ENCODE measurements at places on chromosomes 5 and 9.
A peak's percentile ranks its signal among the peaks of the same experiment; 100 is the strongest.

DNA sequence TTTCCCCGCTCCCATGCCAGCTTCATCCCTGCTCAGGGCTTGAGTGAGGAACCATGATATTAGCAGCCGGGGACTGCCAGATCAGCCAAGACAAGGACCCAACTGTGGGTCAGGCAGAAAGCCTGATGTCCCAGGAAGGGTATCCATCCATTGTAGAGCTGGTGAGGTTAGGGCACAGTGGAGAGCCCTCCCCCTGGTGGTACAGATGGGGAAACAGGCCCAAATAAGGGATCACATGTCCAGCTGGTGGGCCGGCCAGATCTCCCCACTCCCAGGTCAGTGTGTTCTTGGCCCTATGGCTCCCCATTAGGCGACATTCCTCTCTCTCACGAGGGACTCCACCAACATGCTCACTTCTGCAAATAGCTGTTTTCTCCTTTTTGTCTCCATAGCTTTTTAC is 9.0 kb downstream of the CDX1 start:
- peak; percentile 24 for DNase-seq

DNA sequence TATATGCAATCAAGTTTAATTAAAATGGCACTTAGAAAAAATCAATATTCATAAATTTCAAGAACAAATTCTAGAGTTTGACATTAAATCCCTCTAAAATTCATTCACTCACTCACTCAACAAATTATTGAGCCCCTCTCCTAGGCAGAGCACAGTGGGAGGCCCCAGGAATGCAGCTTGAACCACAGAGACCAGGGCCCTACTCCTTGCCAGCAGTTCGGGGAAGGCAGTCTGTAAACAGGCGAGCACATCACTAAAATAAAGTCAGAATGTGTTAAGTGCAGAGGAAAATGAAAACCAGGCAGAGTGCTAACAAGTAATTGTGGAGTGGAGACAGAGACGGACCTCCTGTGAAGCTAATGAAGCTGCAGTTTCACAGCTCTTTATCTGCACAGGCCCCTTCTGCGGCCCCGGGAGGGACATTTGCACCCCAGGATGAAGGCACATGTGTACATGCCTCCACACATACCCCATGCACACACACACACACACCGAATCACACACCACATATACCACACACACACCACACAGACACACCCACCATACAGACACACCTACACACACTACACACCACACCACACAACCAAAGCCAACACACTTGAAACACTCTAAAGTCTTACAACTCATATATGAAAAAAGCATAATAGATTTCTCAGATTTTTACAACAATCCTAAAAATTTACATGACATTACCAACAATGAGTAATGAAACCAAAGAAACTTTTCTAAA is 40.5 kb downstream of the BHMT start:
- DNase-seq = no peak

GRCh38 chr9:6525326-6526045 is 112.5 kb downstream of the UHRF2 start:
- DNase-seq = no peak

GRCh38 chr5:124419531-124419930 is 326.9 kb downstream of the ZNF608 start:
- peak; percentile 82 for DNase-seq

- DNase-seq = no peak
Observed at GRCh38 chr5:95007921-95008597, 276.8 kb downstream of the MCTP1 start.

- no peak for DNase-seq
Observed at GRCh38 chr9:11546231-11546630, 933.4 kb upstream of the PTPRD start.

DNA sequence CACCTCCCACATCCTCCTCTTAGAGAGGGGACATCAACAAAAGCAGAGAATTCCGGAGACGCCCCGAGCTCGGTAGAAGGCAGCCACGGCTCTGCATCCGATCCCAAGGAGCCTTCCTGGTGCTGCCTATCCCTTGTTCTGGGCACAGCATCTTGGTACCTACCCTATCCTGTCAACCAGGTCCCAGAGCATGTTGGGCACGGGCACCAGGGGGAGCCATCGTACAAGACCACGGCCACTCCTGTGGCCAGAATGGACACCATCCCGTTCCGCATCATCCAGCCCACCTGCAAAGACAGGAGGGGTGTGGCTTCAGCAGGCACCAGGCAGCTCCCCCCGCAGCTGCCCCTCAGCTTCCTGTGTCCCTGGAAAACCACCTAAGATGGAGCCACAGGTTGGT is 62.7 kb upstream of the ZNF354A start:
- DNase-seq = peak; percentile 35

DNA sequence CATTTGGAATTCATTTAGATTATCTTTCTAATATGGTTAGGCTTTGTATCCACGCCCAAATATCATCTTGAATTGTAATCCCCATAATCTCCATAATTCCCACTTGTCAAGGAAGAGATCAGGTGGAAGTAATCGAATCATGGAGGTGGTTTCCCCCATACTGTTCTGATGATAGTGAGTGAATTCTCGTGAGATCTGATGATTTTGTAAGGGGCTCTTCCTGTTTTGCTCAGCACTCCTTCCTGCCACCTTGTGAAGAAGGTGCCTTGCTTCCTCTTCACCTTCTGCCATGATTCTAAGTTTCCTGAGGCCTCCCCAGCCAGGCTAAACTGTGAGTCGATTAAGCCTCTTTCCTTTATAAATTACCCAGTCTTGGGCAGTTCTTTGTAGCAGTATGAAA is 527.5 kb upstream of the ARRDC3 start:
- peak; percentile 42 for DNase-seq

- no peak for DNase-seq
Observed at GRCh38 chr9:16982780-16983310, 112.4 kb upstream of the BNC2 start.

DNA sequence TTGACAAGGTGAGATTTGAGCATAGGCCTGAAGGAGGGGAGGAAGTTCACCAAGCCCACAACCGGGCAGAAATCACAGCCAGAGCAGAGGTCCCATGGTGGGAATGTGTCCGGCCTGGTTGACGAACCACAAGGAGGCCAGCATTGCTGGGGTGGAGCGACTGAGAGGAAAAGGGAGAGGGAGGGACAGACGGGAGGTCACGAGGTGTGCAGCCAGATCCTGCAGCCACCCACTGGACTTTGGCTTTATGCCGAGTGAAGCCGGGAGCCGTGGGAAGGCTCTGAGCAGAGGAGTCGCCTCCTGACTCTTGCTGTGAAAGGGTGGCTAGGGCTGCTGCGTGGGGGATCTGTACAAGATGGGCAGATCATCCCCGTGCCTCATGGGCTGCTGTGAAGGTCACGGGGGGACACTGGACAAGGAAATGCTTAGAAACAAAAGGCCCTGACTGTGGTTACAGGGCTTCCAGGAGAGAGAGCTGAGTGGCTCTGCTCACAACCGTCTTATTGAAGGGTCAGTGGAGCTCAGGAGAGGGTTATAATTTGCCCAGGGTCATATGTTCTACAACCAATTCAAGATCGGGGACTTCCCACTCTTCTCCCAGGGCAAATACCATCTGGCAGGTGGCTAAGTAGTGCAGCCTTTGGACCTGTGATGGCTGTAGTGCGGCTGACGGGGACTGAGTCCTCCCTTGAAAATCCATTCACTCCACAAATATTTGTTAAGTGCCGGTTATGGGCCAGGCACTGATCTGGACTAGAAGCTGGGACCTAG is 15.6 kb upstream of the CD74 start:
- DNase-seq = no peak

DNA sequence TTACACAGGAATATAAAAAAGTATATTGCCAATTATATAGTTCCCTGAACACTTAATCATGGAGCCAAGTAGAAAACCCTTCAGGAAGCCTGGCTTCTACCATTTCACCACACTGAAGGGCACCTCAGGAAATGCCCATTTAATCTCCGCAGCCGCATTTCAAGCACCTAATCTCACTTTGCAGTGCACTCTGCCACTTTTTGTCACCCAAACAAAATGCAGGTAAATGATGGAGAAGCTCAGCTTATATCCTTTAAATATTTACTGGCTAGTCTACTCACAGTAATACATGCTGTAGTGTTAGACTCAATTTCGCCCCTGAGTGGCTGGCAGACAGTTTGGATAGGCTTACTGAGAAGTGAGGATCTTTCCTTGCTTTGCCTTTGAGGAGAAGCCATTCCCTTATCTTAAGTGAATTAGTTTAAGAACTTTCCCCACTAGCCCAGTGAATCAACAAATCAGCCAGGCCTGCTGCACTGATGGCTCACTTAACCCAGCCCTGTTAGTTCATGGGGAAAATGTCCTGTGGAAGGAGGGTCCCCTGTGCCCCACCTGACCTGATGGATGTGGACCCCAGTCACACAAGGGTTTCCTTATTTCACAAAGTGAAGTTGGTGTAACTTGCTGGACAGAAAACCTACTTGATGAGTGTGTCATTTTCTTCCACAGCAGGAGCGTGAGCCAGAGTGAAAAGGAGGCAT is 209.7 kb downstream of the CAAP1 start:
- DNase-seq = no peak

DNA sequence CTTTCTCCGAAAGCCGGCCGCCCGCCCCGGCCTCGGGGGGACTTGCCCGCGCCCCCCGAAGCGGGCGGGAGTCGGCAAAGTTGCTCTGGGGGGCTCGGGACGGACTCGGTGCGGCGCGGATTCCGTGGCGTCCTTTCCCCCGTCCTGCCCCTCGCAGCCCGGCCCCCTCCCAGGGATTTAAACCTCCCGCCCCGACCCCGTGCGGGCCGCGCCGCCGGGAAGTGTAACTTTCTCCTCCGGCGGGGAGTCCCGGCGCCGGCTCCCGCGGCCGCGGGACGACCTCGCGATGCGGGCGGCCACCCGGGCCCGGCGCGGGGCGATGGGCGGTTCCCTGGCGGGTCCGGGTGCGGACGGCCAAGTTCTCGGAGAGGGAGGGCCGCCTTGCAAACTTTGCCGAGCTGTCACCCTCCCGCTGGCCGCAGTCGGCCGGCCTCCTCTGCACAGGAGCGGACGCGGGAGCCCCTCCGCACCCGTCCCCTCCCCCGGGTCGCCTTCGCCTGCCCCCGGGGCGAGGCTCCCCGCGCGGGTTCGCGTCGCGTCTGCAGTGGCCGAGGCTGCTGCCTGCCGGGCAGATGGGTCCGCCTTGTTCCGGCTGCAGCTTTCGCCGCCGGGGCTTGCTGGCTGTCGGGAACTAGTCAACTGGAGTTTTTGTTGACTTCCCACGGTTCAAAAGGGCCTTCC is 732 bp downstream of the PBX3 start:
- DNase-seq = peak; percentile 27

DNA sequence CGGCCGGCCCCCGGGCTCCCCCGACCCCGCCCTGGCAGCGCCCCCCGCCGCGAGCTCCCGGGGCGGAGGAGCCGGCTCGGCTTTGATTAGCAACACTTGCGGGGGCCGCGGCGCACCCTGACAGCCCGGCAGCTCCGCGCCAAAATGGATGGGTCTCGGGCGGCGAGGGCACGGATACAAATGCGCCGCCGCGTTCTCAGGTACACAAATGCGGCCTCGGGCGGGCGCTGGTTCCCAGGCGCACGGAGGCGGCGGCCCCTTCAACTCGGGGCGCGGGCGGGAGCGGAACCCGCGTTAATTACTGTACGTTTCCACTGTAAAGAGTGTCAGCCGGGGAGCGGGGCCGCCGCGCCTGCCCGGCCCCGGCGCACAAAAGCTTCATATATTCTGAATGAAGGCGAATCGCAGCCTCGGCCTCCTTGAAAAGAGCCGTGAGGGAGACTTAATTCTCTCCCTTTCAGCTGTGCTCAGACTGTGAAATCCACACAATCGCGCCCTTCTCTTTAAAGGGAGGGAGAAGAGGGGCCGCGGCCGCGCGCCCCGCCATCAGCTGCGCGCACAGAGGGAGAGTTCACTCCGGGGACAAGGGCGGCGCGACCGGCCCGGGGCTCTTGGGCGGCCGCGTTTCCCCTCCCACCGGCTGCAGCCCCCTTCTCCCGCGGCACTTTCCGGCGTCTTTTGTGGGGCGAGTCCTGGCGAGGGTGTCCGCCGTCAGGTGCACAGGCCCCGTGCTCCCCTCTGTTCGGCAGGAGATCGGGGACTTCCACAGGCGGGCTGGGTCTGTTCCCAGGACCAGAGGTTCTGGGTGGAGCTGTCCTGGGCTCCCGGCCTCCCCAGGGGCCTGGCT is 27.0 kb downstream of the MSX2 start:
- DNase-seq = no peak

GRCh38 chr5:35316611-35317274 is 86.5 kb upstream of the PRLR start:
- DNase-seq = no peak

- no peak for DNase-seq
Observed at GRCh38 chr5:121841892-121842291, 9.8 kb upstream of the FTMT start.

- DNase-seq = no peak
Observed at GRCh38 chr5:131533836-131534235, 101.2 kb downstream of the RAPGEF6 start.

DNA sequence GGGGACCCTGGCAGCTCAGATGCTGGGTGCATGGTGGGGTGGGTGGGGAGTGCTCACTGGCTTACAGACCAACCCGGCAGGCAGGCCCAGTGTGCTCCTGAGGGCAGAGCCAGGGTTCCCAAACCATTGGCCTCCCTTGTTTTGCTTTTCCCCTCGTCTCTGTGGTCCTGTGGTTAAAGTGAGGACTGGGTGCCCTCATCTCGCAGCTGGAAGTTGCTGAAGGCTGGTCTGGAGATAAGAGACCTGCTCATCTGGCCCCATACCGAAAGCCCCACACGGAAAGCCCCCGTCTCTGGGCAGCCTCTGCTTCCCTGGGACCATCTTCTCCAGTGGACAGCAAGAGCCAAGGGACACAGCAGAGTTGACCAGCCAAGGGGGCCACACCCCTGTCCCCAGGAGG is 9.8 kb upstream of the NACC2 start:
- no peak for DNase-seq

DNA sequence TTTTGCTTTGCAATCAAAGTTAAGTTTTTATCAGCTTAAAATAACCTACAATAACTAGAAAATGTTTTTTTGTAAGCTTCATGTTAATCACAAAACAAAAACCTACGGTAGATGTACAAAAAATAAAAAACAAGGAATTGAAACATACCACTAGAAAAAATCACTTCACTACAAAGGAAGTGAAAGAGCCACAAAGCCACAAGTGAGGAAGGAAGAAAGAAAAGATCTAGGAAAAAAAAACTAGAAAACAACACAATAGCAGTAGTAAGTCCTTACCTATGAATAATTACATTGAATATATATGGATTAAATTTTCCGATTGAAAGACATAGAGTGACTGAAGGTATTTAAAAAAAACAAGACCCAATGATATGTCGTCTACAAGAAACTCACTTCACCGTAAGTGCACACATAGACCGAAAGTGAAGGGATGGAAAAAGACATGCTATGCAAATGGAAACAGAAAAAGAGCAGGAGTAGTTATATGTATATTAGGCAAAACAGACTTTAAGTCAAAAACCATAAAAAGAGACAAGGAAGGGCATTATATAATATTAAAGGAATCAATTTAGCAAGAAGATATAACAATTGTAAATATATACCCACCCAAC is 13.4 kb upstream of the ZDHHC21 start:
- DNase-seq = peak; percentile 24

All from OCI-LY7 (cell line).